Endodermal cell (in vitro differentiated cells): ENCODE measurements at places on chromosomes 3 and 15. TPM values are rescaled to one million over a fixed set of nuclear protein-coding genes. Genes with fewer than 3 reads are reported as not detected.

Gene GOLGA8F
- not detected in 3 replicates for total RNA-seq

Gene CTDSPL
- 18.6 to 30.7 TPM (median 30.0 TPM) in 3 replicates for total RNA-seq

Gene CYP19A1
- total RNA-seq: not detected in 3 replicates

GRCh38 chr3:61250784-61251173 lies 473 bp downstream of the FHIT start:
- no peak overlapping the region for H3K27ac ChIP-seq
- H3K4me1 ChIP-seq: no peaks in the 10 kb centered on the region
- H3K4me3 ChIP-seq: peak overlapping the region; percentile 91
- no peaks in the 10 kb centered on the region for H3K27me3 ChIP-seq

GRCh38 chr3:118186051-118186450 lies 848.6 kb downstream of the IGSF11 start:
- DNase-seq: no peak
- no peaks in the 10 kb centered on the region for H3K4me1 ChIP-seq
- no peaks in the 10 kb centered on the region for H3K36me3 ChIP-seq
- H3K27ac ChIP-seq: no peak overlapping the region

DNA sequence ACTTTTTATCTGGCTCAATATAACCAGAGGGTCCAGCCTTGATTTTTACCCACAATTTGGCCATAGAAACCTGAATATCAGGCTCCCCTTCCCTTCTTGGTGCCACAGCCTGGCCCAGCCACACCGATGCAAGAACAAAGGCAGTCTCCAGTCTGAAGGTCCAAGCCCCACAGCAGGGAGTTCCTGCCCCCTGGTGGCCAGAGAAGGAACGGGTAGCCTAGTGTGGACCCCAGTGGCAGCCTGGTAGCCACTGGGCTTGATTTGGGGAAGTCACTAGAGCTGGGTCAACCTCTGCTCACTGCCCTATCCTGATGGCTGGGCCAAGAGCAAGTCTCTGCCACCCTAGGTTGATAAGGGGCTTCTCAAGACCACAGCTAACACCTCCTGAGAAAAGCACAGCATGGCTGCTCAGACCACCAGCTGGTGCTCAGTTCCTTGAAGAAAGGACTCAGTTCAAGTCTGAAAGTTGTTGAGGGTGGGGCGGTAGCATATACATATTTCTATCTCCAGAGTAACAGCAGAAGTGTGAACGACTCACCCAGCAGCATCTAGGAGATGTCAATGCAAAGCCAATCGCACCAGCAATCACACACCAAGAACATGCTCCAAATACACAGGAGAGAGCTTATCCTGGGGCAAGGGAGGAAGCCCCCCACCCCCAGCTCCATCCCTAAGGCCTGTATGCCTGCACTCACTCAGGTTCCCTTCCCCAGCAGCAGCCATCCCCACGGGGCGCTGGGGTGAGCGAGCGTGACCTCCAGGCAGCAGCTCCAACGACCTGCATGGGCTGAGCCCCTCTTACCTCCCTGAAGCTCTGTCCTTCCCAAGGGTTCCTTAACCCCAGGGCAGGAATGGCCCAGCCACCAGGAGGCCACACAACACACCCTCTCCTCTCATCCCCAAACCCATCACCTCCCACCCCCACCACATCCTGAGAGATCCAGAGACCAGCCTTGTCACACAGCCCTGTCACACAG lies 7.6 kb downstream of the PFKFB4 start:
- H3K4me3 ChIP-seq: no peak overlapping the region
- H3K27ac ChIP-seq: no peak overlapping the region
- H3K36me3 ChIP-seq: peaks cover 14% of the 10 kb centered on the region
- H3K4me1 ChIP-seq: no peaks in the 10 kb centered on the region

DNA sequence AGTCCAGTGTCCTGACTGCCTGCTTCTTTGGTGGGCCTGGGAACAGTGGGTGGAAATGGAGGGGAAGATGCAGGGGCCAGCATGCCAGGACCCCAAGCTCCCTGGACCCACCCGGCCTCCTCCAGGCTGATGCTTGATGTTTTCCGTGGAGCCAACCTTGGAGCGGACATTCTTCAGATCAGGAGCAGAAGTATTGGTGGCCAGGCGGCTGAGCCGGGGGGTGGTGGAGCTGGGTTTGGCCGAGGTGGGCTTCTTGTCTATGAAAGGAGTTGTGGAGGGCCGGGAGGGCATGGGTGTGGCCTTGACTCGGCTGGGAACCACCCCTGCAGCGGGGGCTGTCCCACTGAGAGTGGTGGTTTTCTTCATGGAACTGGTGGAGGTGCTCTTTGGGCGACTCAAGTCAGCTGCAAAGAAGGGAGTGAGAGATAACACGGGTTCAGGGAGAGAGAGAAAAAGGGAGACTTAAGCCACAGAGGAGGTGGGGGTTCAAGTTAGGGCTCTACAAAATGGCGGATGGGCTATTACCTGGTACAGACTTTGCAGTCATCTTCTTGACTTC lies 67.8 kb downstream of the DHX30 start:
- H3K27ac ChIP-seq: no peak overlapping the region
- H3K4me3 ChIP-seq: no peak overlapping the region
- H3K4me1 ChIP-seq: peaks cover 13% of the 10 kb centered on the region
- no peaks in the 10 kb centered on the region for H3K27me3 ChIP-seq
- DNase-seq: peak; percentile 36

DNA sequence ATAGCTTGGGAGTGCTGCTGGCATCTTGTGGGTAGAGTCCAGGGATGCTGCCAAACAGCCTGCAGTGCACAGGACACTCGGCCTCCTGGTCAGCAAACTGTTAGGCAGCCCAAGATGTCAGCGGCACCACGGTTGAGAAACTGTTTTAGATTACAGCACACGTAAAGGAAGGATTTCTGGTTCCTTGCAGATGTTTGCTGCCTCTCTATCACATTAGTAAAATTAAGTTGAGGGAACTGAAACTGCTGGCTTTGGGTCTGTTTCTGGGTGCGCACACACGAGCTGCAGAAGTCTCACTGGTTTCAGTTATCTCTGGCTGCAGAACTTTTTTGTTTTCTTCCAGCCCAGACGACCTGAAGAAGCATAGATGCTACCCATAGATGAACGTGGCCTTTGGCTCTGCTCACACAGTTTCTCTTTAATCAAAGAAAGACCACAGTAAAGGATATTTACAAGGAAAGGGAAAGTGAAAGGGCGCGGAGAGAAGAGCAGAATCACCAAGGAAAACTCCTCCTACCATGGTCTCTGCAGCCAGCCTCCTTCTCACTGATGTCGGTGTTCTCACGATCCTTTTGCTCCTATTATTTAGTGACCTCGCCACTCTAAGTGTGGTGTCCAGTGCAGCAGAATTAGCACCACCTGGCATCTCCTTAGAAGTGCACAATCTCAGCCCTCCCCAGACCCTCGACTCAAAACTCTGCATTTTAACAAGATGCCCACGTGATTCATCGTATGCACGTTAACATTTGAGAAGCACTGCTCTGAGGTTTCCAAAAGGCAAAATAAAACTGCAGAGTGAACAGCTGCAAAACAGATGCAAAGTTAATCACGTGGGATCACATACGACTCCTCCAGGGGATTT lies 50.6 kb upstream of the AKAP13 start:
- no peaks in the 10 kb centered on the region for H3K36me3 ChIP-seq
- no peak overlapping the region for H3K27ac ChIP-seq
- no peak overlapping the region for H3K4me3 ChIP-seq
- H3K4me1 ChIP-seq: peaks cover 12% of the 10 kb centered on the region

- no peak overlapping the region for H3K27ac ChIP-seq
- no peaks in the 10 kb centered on the region for H3K36me3 ChIP-seq
- H3K4me3 ChIP-seq: no peak overlapping the region
- DNase-seq: no peak
- H3K4me1 ChIP-seq: no peaks in the 10 kb centered on the region
These were observed 13.4 kb upstream of the ARPIN start for GRCh38 chr15:89926158-89926557.
